ENCODE measurements at places on chromosomes 12 and 14. TPM values are rescaled to one million over a fixed set of nuclear protein-coding genes. Genes with fewer than 3 reads are reported as not detected.

Gene GNPNAT1
- 51.5 TPM for total RNA-seq

Gene HPD
- 0.22 TPM for total RNA-seq

Gene GDF3
- total RNA-seq, result 9.1 TPM

Gene SPTLC2
- 32.6 TPM for total RNA-seq

DNA sequence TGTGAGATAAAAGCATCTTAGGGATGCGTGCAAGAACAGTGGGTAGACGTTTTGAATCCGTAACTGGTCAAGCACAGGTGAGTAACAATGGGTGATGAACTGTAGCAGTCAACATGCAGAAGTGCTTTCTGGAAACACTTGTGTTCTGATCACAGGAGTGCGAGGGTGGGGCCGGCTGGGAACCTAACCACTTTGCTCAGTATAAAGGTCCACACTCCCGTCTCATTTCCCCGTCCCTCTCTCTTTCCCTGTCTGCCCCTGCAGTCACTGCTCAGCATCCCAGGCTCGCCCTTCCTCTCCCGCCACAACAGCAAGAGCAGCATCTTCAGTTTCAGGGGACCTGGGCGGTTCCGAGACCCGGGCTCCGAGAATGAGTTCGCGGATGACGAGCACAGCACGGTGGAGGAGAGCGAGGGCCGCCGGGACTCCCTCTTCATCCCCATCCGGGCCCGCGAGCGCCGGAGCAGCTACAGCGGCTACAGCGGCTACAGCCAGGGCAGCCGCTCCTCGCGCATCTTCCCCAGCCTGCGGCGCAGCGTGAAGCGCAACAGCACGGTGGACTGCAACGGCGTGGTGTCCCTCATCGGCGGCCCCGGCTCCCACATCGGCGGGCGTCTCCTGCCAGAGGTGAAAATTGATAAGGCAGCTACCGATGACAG, 127.1 kb downstream of the FIGNL2 start:
- peak overlapping the region; percentile 17 for H3K4me3 ChIP-seq
- H3K27ac ChIP-seq, result no peak overlapping the region
- H3K4me1 ChIP-seq, result no peaks in the 10 kb centered on the region
- peaks cover 8% of the 10 kb centered on the region for H3K36me3 ChIP-seq
- no peaks in the 10 kb centered on the region for H3K27me3 ChIP-seq

DNA sequence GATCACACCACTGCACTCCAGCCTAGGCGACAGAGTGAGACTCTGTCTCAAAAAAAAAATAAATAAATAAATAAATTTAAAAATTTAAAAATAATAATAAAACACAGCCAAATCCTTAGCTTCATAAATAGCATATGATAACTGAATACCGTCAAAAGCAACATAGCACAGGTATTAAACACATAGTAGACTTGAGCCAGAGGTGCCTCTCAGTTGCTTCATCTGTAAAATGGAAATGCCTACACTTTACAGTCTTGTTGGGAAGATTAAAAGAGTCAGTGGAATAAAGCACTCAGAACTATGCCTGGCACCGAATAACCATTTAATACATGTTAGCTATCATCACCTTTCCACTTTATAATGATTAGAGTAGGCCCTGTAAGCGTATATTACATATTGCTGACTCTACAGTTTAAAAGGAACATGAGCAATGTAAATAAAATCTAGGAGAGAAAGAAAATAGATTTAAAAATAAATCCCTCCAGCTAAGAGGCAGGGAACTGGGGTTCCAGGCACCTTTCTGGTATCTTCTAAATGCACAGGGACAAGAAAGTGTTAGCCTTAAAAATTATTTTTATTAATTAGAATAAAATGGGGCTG, 7.8 kb upstream of the DCAF11 start:
- no peak overlapping the region for H3K4me3 ChIP-seq
- H3K27ac ChIP-seq, result no peak overlapping the region
- no peaks in the 10 kb centered on the region for H3K4me1 ChIP-seq
- no peaks in the 10 kb centered on the region for H3K27me3 ChIP-seq

- no peaks in the 10 kb centered on the region for H3K4me1 ChIP-seq
- no peak for DNase-seq
- no peak overlapping the region for H3K4me3 ChIP-seq
- H3K36me3 ChIP-seq, result no peaks in the 10 kb centered on the region
Observed at GRCh38 chr12:19799216-19799615, 359.9 kb downstream of the AEBP2 start.

DNA sequence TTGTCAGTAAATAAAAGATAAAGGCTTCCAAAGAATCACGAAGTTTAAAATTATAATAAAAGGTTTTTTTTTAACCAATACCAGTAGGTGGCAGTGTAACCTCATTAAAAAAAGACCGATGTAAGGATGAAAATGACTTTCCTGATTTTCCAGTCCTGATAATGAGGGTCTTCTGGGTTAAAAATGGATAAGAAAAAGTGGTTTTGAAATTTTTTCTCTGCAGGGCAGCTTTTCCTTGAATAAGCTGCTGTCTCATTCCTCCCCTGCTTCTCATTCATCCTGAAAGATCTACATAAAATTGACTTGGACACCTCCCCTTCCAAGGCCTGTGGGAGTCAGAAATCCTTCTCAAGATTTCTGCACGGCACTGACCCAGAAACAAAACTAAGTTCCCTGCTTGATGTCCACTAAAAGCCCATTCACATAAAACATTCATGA, 58.9 kb upstream of the FBXO33 start:
- H3K4me3 ChIP-seq, result no peak overlapping the region
- H3K27ac ChIP-seq, result no peak overlapping the region
- peaks cover 11% of the 10 kb centered on the region for H3K36me3 ChIP-seq
- H3K27me3 ChIP-seq, result no peaks in the 10 kb centered on the region
- no peak for DNase-seq

DNA sequence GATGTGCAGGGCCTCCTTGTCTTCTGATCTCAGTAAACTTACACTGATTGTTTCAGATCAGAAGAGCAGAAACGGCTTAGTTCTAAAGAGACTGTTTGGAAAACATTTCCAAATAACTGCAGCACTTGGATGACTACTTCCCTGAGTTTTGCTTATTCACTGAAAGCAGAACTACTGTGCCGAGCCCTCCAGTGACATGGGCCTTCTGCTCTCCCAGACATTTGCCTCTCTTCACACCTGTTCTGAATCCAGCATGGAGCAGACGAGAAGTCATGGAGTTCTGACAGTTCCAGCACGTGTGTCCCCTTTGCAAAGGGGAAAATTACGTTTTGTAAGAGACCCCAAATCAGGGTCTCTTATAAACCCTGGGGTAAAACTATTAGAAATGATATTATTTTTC, 31.4 kb downstream of the ETNK1 start:
- no peak overlapping the region for H3K27ac ChIP-seq
- no peaks in the 10 kb centered on the region for H3K27me3 ChIP-seq
- no peak for DNase-seq
- no peaks in the 10 kb centered on the region for H3K4me1 ChIP-seq
- H3K36me3 ChIP-seq, result peaks cover 23% of the 10 kb centered on the region
- no peak overlapping the region for H3K4me3 ChIP-seq

DNA sequence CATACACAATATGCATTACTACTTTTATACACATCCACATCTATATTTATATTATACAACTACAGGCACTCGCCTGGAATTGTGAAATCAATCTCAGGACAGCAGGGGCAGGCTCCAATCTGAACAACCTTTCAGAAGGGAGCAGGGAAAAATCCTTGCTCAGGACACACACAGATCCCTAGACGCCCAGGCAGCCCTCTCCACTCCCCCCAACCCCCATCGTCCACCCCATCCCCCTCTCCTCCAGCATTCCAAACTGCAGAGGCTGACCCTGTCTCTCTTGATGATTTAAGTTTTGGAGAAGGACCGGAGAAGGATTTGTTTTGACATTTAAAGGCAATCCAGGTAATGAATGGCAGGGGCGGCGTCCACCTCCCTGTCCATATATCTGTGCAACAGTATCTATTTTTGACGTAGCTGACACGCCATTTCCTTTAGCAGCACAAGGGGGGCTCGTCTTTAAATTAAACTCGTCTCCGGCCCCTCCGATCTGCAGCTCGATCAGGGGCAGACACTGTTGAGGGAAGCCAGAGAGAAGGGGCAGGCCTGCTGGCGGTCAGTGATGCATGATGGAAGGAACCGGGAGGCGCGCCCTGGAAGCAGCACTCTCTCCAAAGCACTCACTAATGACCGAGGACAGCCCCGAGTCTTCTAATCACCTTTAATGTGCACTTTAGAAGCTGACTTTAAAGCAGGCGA, 95.0 kb upstream of the TBX5 start:
- H3K27me3 ChIP-seq, result peaks cover 6% of the 10 kb centered on the region
- no peak overlapping the region for H3K27ac ChIP-seq
- peak overlapping the region; percentile 11 for H3K4me3 ChIP-seq
- DNase-seq, result no peak
- no peaks in the 10 kb centered on the region for H3K4me1 ChIP-seq
- H3K36me3 ChIP-seq, result no peaks in the 10 kb centered on the region

GRCh38 chr12:27161458-27162228, 79.3 kb upstream of the C12orf71 start:
- H3K4me3 ChIP-seq, result no peak overlapping the region
- H3K27ac ChIP-seq, result no peak overlapping the region
- no peak for DNase-seq
- no peaks in the 10 kb centered on the region for H3K36me3 ChIP-seq

DNA sequence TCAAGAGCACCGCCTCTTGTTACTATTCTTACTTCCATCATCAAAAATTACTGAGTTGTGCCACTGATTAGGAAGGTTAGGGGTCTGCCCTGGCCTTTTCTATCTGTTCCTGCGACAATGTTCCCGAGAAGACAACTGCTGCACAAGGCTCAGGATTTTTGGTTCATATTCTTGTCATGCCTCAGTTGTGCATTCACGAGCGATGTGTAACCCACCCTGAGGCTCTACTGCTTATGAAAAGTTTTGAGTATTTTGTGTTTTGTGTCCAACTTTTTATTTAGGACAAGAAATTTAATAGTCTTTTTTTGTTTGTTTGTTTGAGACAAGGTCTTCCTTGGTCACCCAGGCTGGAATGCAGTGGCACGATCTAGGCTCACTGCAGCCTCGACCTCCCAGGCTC, 23.1 kb upstream of the LGALS3 start:
- DNase-seq, result no peak
- peaks cover 14% of the 10 kb centered on the region for H3K4me1 ChIP-seq
- no peaks in the 10 kb centered on the region for H3K36me3 ChIP-seq
- no peak overlapping the region for H3K27ac ChIP-seq

DNA sequence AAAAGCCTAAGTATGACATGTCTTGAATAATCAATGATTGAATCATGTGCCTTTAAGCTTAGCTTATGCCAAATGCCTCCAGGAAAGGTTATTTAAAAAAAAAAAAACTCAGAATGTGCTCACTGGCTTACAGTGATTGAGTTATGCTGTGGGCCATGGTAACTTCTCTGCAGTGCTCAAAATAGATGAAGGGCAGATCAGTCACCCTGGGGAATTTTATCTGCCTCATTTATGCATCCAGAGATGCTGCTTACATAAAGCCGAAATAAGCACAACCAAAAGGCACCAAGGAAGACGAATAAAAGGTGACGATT, 118.7 kb upstream of the MDM1 start:
- no peaks in the 10 kb centered on the region for H3K27me3 ChIP-seq
- no peak overlapping the region for H3K4me3 ChIP-seq
- no peak overlapping the region for H3K27ac ChIP-seq
- H3K4me1 ChIP-seq, result peaks cover 13% of the 10 kb centered on the region
- no peak for DNase-seq
- peaks cover 4% of the 10 kb centered on the region for H3K36me3 ChIP-seq

DNA sequence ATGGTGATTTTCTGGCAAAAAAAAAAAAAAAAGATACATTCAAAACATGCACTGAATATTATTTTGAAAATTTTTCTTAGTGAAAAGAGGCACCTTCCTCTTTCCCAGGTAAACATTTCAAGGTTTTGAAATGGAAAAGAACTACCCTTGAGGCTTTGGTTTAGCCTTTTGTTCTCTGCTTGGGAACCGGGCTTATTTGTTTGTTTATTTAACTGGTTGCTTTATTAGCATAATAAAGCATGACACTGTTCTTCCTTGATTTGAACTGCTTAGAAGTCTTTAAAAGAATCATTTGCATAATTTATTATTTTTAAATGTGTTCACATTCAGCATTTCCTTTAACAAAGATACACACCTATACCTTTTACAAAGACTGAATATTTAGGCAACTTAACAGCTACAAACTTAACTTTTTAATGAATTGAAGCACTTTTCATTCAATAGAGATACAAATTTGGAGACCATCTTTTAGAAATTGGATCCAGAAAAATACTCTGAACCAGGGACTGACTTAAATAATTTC, 174.5 kb downstream of the FBXL14 start:
- H3K4me1 ChIP-seq, result no peaks in the 10 kb centered on the region
- no peaks in the 10 kb centered on the region for H3K27me3 ChIP-seq
- no peak overlapping the region for H3K27ac ChIP-seq
- H3K36me3 ChIP-seq, result peaks cover 32% of the 10 kb centered on the region

DNA sequence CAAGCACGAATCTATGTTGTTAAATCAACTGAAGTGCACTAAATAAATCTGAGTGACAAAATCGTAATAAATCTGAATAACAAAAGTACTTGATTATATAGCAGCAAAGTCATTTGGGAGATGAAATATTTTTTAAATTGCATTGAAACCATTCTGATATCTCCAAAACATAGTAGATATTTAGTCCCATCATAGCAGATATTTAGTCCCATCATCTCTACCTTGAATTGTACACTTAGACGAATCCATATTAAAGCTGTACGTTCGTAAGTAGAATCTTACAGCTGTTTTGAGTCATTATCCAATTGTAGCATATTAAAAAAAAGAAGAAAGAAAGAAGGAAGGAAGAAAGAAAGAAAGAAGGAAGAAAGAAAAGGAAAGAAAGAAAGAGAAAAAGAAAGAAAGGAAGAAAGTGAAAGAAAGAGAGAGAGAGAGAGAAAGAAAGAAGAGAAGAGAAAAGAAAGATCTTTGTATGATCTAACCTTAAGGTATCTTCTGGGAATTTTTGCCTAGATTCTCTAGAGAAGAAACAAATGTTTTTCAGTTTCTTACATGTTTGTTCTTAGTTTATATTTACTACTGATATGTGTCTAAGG, 2.6 kb downstream of the DCN start:
- H3K4me1 ChIP-seq, result no peaks in the 10 kb centered on the region
- H3K4me3 ChIP-seq, result no peak overlapping the region
- H3K27me3 ChIP-seq, result no peaks in the 10 kb centered on the region

- H3K4me3 ChIP-seq, result no peak overlapping the region
- peaks cover 12% of the 10 kb centered on the region for H3K4me1 ChIP-seq
- no peak overlapping the region for H3K27ac ChIP-seq
- no peaks in the 10 kb centered on the region for H3K27me3 ChIP-seq
- DNase-seq, result no peak
Observed at GRCh38 chr14:72617391-72618031, 276.4 kb downstream of the DPF3 start.
